ENCODE measurements at places on chromosomes 1 and 21.

DNA sequence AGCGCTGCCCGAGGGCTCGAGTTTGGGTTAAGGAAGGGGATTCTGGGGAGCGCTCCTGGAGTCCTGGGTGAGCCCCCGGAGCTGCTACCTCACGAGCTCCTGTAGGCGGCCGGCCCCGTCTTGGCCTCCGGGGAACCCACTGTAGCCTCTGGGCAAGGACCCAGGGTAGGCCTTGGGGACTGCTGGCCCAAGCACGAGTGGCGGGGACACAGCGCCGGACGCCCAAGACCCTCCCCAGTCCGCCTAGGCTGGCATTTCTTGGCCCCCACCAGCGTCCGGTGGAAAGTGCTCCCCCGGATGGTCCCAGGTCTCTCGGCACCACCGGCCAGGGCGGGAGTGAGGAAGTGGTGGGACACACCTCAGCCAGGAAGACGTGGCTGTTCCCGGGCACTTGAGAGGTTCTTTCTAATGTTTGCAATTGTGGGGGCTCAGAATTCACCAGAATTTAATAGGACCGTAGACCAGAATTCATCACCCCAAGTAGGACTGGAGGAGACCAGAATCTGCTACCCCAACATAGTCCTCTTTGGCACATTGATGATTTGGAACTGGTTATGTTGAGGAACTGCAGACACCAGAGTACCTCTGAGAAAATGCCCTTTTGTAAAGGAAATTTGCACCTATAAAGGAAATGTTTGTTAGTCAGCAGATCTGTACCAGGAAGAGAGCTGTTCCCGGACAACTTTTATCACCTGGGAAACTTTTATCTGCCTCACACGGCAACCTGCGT is 622 bp upstream of the TMPRSS2 start:
- no peak for DNase-seq

GRCh38 chr1:19872190-19872589 is 10.0 kb upstream of the OTUD3 start:
- DNase-seq: no peak

GRCh38 chr1:24551290-24551959 is 4.5 kb upstream of the NCMAP start:
- DNase-seq: no peak

GRCh38 chr1:109243860-109244552 is 5.3 kb upstream of the CELSR2 start:
- DNase-seq: no peak

DNA sequence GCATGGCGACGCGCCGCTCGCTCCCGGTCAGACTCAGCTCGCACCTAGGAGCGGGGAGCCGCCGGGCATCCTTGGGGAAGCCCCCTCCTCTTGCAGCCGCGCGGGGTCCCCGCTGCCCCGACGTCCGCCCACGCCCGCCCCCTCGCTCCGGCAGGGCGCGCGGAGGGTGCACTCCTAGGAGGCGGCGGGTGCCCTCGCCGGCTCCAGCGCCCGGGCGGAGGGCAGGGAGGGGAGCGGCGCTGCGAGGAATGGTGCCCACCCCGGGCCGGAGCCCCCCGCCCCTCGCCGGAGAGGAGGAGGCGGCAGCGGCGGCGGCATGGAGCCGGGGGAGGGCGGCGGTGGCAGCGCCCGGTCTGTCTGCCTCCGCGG is 488 bp downstream of the FAM78B start:
- no peak for DNase-seq

- DNase-seq: no peak
These were observed 137.4 kb downstream of the SYT2 start for GRCh38 chr1:202572867-202573266.
